ENCODE measurements at places on chromosomes 7 and 10.

DNA sequence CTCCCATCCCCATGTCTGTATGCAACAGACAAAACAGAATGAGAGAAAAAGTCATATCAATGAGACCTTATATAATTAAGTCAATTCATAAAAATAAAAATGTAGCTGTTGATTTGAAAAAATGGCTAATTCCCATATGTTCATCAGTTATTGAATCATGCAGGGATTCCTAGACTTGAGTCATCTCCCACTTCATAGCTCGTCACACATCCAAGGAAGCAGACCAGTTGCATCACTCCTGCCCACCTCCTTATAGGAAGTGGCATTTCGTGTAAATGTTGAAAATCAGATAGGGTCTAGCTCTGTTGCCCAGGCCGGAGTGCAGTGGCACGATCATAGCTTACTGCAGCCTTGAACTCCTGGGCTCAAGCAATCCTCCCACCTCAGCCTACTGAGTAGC lies 56.1 kb upstream of the SH2B2 start:
- no peak for DNase-seq

GRCh38 chr7:31493714-31494181 lies 20.1 kb upstream of the ITPRID1 start:
- DNase-seq: no peak

DNA sequence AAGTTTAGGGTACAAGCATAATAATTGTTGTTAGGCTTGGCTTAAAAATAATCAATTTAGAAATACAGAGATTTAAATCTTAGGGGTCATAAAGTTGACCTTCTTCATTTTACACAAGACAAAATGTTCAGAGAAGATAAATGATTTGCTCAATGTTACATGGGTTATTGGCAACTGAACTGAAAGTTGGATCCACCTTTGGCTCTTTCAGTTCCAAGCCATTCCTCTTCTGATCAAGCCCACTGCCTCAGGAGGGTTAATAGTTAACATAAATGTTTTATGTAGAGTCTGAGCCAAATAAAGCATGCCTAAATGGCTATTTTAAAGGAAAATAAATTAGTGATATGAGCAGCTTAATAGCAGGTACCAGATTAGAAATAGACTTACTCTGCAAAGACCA lies 79.1 kb upstream of the RHOBTB1 start:
- no peak for DNase-seq

- DNase-seq: peak; percentile 69
Measured at GRCh38 chr7:66204822-66205740, at the start of gene TPST1. TPST1 (plus strand) TSS chr7:66205334; CDS start chr7:66240426, 35,092 bp downstream.

DNA sequence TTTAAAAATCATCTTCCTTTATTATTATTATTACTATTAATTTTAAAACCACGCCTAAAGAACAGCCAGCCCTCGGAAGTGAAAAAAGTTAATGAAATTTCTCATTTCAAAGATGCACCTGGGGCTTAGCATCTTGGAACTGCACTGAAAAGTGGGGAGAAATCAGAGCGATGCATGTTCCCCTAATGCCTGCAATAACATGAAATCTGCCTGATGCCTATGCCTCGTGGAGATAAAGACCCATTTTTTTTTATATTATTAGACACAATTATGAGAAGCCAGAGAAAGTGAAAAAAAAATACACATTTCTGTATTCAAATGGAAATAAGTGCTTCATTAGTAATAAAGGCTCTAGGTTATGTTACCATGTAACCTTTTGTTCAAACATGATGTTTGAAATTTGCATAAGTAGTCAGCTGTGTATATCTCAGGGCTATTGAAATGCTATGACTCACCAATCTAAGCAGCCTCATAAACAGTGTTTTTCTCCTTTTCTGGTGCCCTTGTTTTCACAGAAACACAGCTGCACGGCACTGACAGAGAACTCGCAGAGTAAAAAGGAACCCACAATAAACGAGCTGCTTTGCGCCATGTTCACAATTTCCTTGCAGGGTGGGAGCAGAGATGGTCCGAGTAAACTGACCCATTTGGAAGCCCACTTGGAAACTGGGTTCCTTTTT lies 175.8 kb upstream of the PRKCQ start:
- DNase-seq: no peak

DNA sequence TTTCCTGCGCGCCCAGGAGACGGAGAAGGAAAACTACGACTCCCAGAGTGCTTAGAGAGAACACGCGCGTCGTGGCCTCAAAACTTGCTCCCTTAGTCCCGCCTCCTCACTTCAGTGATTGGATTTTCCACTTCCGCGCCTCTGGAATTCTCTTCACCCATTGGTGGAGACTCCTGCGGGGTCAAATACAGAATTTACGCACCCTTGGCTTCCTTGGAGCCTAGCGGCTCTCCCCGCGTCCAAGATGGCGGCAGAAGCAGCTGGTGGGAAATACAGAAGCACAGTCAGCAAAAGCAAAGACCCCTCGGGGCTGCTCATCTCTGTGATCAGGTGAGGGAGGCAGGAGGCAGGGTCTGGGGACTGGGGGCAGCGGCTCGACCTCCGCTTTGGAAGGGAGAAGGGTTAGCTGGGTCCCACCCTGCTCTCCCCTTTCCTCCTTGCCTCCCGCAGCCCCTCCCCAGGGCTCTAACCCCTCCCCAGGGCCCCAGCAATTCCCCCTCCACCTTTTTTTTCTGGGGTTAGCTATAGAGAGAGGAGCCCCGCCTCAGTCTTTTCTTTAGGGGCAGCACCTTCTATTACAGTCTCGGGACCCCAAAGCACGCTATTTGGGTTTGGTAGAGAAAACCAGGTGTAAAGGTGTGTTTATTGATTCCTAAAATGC lies at the start of gene EXOC4:
Gene EXOC4, plus strand, starts transcription at position 221 of the 661 bp plus-strand sequence.
- DNase-seq: peak; percentile 96

- DNase-seq: no peak
Measured at GRCh38 chr7:123828805-123829204, 16.2 kb upstream of the HYAL4 start.
